Stimulated activated naive CD8-positive, alpha-beta T cell treated with anti-CD3 and anti-CD28 coated beads, Interleukin-15, Interleukin-2, amounts not matched to agents 100 U/mL and 50 U/mL, for 24 hours (primary cell): ENCODE measurements at places on chromosomes 7 and 10.

GRCh38 chr7:115962340-115962739 lies 68.2 kb downstream of the TFEC start:
- no peak for DNase-seq

- DNase-seq = no peak
Measured at GRCh38 chr7:53418834-53419482, 383.5 kb downstream of the POM121L12 start.

DNA sequence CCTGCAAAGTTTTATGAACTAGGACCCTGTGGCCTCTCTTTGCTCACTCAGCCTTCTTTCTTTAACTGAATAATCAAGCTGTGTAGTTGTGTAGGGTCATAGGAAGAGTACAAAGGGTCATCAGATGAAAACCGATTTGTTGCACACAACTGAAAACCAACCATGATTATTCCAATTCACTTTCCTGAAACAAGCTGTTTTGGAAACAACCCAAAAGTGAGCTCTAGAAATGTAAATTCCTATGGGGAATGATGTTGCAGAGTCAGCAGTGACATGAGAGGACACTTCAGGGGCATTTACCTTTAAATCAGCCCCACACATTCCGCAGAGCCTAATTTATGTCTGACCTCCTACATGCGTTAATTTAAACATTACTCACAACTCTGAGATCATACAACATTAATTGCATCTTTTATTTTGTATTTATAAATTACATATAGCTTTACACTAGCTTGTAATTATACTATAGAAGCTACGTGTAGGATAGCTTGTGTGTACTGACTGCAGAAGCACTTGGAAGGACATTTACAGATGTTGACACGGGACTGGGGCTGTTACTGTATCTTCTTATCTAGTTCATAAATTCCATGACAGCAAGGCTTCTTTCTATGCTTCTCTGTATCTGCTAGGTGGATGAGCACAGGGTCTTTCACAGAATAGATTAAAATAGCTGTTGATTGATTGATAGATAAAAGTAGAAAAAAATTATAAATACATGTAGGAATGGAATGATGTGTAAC lies 139.9 kb upstream of the AKR1E2 start:
- DNase-seq = no peak

DNA sequence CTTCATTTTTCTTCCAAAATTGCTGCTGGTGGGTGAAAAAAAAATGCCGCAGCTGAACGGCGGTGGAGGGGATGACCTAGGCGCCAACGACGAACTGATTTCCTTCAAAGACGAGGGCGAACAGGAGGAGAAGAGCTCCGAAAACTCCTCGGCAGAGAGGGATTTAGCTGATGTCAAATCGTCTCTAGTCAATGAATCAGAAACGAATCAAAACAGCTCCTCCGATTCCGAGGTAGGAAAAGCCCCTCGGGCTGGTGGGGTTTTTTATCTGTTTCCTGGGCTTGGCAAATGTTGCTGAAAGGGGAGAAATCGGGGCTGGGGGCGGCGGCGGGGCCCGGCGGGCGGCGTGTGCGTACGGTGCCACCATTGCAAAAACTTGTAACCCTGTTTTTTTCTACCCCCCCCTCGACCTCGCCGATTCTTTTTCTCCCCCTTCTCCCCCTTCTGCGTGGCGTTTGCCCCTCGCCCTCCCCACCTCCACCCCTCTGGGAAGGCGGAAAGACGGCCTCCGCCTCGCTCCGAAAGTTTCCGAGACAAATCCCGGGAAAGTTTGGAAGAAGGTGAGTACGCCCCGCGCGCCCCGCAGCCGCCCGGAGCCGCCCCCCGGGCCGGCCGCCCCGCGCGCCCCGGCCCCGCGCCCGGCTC lies 789 bp downstream of the TCF7L2 start:
- peak; percentile 39 for DNase-seq

GRCh38 chr7:78601728-78602127 lies 803.2 kb downstream of the PHTF2 start:
- DNase-seq = no peak

GRCh38 chr7:6317797-6318438 lies 45.5 kb upstream of the CYTH3 start:
- DNase-seq = peak; percentile 23

DNA sequence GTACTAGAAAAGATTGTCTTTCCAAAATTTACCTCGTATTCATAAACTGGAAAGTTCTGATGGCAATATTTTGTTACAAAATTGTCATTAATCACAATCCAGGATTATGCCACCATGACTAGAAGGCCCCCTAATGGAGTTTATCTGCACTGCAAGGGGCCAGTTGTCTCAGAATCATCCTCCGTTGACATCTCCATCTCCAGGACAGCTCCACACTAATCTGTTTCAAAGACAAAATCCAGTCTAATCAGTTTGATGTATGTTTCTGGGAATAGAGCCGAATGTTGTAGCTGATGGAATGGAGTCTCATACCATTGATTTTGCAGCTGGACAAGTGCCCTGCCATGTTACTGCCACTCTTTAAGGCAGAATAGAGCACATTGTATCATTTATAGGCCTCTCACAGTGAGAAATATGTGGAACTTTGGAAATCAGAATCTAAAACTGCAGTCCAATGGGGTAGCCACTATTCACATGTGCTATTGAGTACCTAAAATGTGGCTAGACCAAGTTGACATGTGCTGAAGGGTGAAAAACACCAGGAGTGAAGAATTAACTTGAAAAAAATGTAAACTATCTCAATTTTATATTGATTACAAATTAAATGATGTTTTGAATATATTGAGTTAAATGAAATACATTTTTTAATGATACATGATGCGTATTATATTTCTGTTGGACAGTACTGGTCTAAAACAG lies 38.3 kb upstream of the TOMM7 start:
- DNase-seq = peak; percentile 44

GRCh38 chr10:64112701-64113355 lies 591.6 kb downstream of the REEP3 start:
- no peak for DNase-seq

DNA sequence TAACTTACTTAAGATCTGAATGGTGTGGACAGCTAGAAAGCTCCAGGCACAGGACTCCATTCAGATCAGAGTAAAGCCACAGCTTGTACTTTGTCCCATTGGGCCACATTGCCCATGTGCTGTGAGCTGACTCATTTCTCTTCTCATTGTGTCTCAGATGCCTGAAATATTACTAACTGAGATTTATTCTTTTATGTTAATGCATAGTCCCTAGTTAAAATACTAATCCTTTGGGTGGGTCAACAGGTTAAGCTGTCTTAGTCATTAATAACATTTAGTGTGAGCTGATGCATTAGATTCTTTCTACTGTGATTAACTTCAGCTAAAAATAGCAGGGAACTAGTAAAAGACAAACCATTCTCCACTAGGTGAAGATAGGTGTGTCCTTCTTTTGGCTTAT lies 104.7 kb upstream of the ARMC3 start:
- DNase-seq = no peak

DNA sequence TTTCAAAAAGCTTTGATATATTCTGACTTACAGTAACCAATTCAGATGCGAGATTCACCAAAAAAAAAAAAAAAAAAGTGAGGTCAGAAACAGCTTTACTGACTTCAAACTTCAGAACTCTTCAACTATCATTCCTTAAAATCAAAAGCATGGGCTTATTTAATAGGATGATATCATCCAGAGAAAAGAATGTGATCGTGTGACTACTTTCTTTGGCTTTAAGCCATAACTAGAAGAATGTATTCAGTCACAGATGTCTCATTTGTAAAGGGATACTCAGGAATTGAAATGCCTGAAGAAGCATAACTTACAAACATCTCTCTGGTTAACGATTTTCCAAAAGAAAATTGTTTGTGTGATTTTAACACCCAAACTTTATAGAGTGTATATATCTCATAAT lies 11.5 kb downstream of the TPK1 start:
- DNase-seq = no peak

DNA sequence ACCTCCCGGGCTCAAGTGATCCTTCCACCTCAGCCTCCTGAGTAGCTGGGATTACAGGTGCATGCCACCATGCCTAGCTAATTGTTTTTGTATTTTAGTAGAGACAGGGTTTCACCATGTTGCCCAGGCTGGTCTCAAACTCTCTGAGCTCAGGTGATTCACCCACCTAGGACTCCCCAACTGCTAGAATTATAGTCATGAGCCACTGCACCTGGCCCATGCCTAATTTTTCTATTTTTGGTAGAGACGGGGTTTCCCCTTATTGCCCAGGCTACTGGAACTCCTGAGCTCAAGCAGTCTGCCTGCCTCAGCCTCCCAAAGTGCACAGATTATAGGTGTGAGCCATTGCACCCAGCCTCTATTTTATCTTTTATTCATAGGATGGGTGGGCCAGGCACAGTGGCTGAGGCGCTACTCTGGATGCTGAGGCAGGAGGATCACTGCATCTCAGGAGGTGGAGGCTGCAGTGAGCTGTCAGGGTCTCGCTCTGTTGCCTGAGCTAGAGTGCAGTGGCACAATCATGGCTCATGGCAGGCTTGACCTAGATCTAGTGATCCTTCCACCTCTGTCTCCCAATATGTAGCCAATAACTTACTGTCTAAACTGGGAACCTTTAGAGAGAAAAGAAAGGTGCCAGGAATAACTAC lies 31.3 kb upstream of the STOX1 start:
- DNase-seq = no peak

- DNase-seq = no peak
Measured at GRCh38 chr7:99362801-99363200, 11.7 kb upstream of the ARPC1B start.

DNA sequence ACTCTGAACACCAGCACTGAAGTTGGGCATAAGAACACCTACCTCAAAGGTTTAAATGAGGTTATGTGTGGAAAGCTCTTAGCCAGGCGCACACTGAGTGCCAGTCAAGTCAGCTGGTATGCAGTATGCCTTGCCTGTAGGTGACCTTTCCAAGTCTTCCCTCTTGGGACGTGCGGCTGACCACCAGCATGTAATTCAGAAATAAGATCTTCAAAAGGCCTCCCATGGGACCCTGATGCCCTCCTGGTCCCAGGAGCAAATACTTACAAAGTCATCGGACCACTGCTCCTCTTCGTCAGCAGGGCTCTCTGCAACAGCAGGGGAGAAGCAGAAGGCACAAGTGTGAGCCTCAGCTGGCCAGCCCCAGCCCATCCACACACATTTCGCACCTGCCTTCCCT lies 40.8 kb downstream of the BLNK start:
- no peak for DNase-seq

DNA sequence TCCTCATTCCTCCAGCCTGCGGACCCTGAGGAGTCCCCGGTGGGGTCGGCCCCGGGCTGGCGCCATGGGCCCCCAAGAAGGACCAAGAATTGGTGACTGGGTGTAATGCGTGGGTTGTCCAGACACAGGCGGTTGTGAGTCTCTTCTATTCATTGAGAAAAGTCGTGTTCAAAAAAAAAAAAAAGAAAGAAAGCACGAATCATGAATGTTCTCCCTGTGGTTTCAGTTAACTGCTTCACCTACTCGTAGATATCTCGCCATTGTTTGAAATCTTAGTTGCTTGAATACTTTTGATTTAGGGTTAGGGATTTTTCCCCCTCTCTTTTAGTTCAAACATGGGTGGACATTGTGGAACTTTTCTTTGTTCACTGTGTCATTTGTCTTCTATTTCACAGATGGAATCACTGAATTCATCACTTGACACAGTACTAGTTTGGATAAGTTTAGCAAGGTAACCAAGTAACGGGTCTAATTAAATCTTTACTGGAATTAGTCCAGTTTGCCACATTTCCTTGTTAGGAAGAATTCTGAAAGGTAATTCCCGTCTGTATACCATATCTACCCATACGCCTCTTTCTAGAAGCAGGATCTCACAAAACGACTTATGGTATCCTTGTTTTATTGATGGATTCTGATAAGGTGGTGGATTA lies 775 bp downstream of the STARD3NL start:
- no peak for DNase-seq

- DNase-seq = no peak
Measured at GRCh38 chr10:21057989-21058388, 160.9 kb upstream of the NEBL start.

GRCh38 chr7:25949736-25950487 lies 202.1 kb upstream of the NFE2L3 start:
- peak; percentile 12 for DNase-seq

DNA sequence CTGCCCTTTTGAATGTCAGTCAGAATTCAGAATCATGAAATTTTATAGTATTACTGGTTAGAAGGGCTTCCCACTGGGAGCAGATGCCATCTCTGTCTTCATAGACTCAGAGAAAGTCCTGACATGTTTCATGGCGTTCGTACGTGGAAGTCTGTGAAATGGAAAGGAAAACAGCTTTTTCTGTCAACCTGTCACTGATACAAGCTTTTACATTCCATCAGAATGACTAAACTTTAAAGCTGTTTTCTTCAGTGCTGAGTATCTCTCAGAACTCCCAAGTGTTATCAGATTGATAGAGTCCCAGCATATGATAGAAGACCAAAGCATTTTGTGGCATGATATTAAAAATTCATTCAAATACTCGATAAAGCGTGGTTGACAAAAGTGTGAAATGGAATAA lies 726.7 kb upstream of the GALNT17 start:
- no peak for DNase-seq

DNA sequence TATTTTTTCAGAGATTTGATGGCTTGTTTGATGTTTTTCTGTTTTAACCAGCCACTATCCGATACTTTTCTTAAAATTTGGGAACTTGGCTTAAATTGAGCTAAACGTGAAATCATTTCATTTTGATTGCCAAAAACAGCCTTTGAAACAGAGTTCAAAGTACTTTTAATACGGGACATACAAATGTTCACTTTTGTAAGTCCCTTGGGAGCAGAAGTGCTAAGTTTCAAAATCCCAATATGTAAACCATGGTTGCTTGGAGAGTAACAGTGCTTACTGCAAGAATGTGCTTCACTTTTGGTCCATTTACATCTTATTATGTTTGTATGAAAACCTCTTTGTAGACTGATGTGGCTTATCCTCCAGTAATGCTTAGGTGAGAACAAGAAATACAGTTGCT lies 10.9 kb downstream of the PNPLA8 start:
- DNase-seq = no peak

- DNase-seq = no peak
Measured at GRCh38 chr7:1732072-1732471, 62.0 kb downstream of the ELFN1 start.

GRCh38 chr10:11673346-11674280 lies 62.2 kb upstream of the USP6NL start:
- DNase-seq = no peak

- DNase-seq = no peak
Measured at GRCh38 chr10:81116201-81116600, 578.5 kb downstream of the SH2D4B start.

DNA sequence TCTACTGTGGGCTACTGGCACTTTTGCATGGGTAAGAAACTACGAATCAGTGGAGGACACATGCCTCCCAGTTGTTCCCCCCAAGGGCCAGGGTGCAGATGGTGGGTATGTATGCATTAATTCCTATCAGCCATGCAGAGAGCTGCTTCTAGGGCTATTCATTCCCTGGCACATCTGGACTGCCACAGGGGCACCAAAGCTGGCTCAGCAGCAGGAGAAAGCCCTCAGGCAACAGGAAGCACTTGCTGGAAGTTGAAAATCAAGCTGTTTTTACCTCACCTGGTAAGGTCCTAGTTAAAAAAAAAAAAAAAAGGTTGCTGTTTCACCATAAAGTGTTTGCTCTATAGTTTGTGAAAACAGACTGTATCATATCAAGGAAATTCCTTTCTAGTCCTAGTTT lies 1342.6 kb downstream of the REEP3 start:
- no peak for DNase-seq

GRCh38 chr10:100157156-100157555 lies 28.7 kb downstream of the ERLIN1 start:
- no peak for DNase-seq
